Tongue (tissue), 3 donors: ENCODE measurements at places on chromosomes 1 and 21. TPM values are rescaled to one million over a fixed set of nuclear protein-coding genes. Genes with fewer than 3 reads are reported as not detected.

DNA sequence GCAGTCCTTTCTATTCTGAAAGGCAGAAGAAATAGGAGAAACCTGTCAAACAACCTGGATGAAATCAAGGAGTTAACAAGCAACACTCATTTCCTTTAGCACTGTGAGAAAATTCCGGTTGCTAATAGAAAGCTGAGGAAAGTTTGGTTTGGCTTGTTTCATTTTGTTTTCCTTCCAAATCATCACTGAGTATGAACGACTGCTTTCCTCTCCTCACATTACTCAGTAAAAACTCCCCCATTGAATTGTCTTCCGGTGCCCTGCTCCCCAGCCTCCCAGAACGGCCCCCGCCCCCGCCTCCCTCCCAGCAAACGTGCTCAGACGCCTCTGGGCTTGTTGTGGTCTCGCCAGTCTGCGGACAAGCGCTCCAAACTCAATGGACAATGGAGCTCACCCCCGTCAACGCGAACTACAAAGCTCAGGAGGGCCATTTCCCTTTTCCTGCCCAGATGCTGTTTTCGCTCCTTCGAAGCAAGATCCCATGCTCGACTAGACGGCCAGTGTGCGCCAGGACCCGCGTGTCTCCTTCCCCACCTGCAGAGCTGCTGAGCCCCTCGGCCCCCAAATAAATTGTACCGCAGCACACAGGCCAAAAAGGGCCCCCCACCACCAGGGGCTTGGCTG is 747 bp downstream of the STX6 start:
- DNase-seq: peak; percentile 73

- DNase-seq: peak; percentile 75
Observed at GRCh38 chr1:67612788-67613241, 72.2 kb upstream of the GADD45A start.

DNA sequence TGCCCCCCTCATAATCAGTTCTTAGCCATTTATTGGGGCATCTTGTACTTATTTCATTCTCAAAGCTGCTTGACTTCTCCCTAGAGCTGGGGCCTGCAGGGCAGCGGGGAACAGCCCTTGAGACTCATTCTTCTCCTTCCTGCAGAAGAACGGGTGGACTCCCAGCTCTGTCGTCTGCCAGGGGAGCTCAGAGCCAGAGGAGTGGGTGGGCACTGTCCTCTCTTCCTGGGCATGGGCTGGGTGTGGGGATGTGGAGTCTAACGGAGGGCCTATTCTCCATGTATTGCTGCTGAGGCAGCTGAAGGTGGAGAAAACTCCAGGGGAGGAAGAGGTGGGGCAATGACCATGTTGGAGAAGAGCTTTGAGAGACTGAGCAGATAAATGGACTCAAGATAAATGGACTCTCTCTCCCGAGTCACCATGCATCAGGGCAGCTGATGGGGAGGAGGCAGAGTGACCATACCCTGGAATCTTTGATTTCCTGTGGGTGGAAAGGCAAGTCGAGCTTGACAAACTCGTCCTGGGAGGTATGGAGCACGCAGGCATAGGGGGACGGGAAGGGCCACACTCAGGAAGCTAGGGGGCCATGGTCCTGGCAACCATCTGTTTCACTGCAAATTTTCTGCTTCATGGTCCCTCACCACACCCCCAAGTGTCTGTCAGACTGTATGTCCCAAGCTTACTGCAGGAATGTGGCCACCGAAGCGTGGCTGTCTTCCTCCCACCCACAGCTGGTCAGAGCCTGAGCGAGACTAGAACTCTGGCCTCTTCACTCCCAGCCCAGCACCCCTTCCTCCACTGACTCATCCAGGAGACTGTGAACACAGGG is 56.9 kb upstream of the ATP2B4 start:
- DNase-seq: no peak

- DNase-seq: peak; percentile 46
Observed at GRCh38 chr1:1889847-1890505, 911 bp downstream of the GNB1 start.

- DNase-seq: no peak
Observed at GRCh38 chr1:115671176-115671934, 29.6 kb downstream of the VANGL1 start.

DNA sequence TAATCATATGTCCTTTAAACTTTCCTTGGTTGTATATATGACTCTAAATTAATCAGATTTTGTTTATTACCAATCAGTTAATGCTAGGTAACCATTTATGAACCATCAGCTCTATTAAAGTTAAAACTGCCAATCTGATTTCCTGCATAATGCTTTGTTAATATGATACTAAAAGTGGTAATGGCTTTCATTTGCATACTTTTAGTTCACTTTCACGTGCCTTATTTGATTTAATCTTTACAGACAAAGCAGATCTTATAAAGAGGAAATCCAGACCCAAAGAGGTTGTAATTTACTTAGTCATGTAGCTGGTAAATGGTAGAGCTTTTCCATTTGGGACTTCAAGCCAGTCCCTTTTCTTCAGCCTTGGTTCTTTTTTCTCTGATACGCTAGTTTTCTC is 61.3 kb downstream of the CLIC4 start:
- no peak for DNase-seq

DNA sequence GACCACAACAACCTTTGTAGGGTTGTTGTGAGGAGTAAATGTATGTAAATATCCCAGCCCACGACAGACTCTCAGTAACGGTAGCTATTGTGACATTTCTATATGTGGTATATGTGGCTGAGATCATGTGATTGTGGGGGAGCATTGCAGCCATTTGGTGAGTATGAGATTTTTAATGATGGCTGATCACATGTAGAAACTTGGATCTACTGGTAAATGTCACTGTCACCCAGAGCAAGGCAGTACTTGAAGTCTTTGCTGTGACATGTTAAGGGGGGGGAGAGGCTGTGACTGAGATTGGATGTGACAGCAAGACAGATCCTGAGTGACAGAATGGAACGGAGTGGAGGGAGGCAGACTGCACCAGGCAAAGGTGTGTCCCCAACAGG is 23.9 kb upstream of the MEF2D start:
- DNase-seq: no peak

- DNase-seq: no peak
Observed at GRCh38 chr1:115184260-115184950, 95.1 kb upstream of the TSPAN2 start.

GRCh38 chr1:236407059-236407458 is 13.0 kb downstream of the EDARADD start:
- DNase-seq: no peak

GRCh38 chr1:28256197-28256827 is 3.0 kb upstream of the SESN2 start:
- DNase-seq: no peak

- peak; percentile 77 for DNase-seq
Observed at GRCh38 chr1:226697151-226697928, 41.7 kb downstream of the ITPKB start.

DNA sequence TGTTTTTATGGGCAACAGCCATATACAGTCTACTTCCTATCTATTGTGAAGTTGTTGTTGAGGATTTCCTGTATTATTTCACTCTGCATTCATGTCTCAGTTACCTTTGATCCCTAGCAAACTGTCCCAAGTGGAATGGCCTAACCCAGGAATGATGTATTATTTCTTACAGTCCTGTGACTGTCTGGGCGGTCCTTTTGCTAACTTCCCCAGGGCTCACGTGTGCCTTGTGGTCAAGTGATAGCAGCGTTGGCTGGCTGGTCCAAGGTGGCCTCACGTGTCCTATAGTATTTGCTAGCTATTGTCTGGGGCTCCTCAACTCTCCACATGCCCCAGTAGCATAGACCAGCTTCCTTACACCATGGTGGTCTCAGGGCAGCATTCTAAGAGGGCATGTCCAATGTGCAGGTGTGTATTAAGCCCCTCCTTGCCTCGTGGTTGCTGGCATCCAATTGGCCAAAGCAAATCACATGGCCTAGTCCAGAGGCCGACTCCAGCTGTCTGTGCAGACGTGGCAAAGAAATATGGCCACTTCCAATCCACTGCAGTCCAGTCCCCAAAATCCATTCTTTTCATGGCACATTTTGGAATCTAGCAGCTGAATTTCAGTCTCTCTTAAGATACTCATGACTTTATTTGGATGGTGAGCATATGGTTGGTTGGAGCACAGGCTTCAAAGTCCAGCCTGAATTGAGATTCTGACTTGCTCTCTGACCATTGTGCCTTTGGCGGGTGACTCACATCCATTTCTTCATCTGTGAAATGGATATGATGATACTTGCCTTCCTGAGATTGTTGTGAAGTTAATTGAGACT is 94.1 kb downstream of the GALNT2 start:
- DNase-seq: no peak

GRCh38 chr1:177571485-177572076 is 398.3 kb downstream of the SEC16B start:
- no peak for DNase-seq

DNA sequence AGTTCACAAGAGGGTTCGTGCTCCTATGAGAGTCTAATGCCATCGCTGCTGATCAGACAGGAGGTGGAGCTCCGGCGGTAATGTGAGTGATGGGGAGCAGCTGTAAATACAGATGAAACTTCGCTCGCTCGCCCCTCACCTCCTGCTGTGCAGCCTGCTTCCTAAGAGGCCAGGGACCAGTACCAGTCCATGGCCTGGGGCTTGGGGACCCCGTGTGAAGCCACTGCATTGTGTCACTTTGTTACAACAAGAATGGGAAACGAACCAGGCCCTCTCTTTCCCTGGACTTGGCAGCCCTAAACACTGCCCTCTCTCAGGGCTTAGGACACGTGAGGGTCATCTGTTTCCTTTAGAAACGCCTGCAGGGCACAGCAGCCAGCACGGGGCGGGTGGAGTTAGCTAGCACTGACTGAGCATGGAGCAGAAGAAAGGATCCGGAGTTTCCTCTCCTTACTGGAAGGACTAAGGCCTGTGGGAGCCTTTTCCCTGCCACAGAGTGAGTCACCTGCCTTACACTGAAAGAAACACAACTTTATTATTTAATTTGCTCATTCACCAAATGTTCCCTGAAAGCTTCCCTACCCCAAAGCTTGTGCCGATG is 185.2 kb upstream of the TMEM51 start:
- peak; percentile 81 for DNase-seq

DNA sequence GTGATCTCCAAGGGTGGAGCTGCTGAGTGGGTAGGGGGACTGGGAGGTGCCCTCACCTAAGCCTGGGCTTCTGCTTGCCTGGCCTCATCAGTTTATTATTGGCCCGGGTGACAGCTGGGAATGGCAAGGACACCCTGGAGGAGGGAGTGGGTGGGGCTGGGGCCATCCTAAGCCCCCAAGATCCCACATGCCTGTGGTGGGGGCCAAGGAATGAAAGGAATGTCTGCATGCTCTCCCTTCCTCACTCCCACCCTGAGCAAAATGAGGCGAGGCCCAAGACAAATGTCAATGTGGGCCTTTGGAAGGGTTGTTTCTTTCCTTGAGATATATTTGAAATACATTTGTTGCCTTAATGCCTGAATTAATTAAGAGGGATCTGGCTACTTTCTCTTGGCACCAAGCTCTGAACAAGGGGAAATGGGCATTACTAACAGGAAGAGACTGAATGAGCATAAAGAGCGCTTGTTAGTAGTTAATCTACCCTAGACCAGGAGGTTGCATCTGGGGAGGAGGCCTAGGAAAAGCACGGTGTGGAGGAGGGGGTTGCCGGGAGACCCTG is 19.7 kb upstream of the CHI3L1 start:
- peak; percentile 86 for DNase-seq

DNA sequence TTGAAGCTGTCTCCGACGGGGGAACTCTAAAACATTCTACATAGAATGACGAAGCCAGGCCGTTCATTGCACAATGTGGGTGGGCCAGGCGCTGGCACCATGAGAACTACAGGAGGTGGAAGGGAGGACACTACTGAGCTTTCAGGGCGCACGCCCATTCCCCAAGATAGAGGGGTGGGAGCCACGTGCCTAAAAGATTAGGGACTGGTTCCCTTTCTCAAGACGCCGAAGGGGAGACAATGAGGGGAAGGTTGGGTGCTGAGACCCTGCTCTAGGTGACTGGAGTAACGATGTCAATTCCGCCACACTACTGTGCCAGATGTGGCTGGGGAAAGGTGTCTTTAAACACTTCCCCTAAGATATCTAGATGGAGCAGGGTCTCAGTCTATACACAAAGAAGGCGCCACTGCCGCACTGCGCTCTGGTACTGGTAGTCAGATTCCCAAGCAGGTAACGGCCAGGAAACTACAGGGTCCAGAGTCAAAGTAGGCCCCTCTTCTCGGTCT is 782 bp downstream of the CSDE1 start:
- DNase-seq: no peak

- no peak for DNase-seq
Observed at GRCh38 chr1:172661107-172661506, 2.2 kb downstream of the FASLG start.

HPDL gene
- total RNA-seq: 0.21 TPM

NUDT4B gene
- 54.2 TPM for total RNA-seq

TNFRSF25 gene
- total RNA-seq: 33.0 TPM

KCNJ9 gene
- total RNA-seq: not detected

LYPD8 gene
- total RNA-seq: not detected

SPATA17 gene
- total RNA-seq: 2.6 TPM
